Anterior cingulate cortex (tissue), 58 donors: ENCODE measurements at places on chromosomes 12 and 14.

GRCh38 chr12:82886671-82887340 is 200.1 kb downstream of the TMTC2 start:
- DNase-seq, result no peak

GRCh38 chr12:27488479-27488878 is 35.5 kb upstream of the PPFIBP1 start:
- no peak for DNase-seq

GRCh38 chr14:105107351-105107750 is 42.1 kb upstream of the GPR132 start:
- DNase-seq, result no peak

DNA sequence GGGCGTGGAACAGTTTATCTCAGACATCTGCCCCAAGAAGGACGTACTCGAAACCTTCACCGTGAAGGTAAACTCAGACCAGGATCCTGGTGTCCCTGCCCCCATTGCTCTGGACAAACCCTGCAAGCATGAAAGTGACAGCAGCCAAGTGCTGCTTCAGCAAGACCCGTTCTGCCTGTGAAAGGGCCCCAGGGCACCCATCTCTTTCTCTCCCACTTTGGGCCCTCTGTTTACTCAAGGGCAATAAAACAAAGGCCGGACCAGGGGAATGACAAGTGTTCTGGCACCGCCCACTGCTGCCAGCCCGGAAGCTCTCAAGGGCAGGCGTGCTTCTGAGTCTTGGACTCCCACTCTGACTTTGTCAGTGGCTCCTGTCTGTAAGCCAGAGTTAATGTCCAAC is 35.3 kb downstream of the CD9 start:
- no peak for DNase-seq

DNA sequence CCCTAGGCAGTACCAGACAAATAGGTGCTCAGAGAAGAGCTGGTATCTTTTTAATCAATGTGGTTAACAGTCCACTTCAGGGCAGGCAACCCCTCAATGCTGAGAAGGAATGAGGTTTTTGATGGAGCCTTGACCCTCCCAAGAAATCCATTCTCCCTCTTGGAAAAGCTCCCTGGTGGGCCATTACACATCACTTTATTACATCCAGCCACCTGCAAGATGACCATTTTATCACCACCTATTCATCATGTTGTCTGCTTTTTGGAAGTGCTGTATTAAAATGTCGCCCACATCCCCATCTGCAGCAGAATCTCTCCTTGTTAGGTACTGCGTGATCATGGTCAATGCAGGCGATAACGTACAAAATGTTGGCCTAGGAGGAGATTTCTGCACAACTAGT is 614.7 kb upstream of the TMEM132C start:
- DNase-seq, result no peak

- DNase-seq, result no peak
Measured at GRCh38 chr14:74239848-74240793, 872 bp downstream of the VSX2 start.

DNA sequence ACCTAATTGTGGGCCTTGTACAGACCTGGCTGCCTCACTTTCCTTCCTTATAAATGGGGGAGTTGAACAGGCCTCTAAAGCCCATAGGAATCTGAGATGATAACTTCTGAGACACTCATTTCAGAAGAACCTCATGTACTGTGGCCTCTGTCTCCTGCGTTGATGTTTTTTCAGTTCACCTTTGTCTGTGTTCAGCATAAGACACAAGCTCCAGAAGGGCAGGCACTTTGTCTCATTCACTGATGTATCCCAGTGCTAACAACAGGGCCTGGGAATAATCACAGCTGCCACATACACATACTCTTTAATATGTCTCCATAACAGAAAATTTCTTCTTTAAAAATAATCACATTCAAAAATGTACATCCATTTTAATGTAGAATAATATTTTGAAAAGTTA is 3.3 kb downstream of the FGD6 start:
- no peak for DNase-seq

- no peak for DNase-seq
Measured at GRCh38 chr12:91877022-91877421, 268.6 kb downstream of the BTG1 start.

DNA sequence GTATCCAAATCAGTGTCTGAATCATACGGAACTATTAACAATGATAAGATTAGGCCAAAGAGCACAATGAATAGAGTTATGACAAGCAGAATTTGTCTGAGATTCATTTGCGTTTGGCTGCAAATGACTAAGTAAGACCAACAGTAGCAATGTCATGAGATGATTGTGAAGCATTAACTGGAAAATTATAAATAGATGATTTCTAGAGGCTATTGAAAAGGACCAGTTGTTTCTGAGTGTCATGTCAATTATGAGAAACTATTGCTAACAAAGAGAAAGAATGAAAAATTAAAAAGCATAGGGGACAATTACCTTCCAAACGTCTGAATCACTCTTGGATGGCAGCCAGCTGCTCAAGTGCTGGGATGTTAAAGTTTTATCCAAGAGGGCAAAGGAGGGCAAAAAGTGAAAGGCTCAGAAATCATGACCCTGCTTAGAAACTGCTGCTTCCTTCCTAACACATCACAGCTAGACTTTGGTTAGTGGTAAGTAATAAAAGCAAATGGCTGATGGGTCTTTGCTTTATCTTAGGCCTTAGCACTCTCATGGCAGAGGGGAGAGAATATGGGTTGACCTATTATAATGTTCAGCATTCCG is 89.0 kb downstream of the AKAP6 start:
- no peak for DNase-seq

- no peak for DNase-seq
Measured at GRCh38 chr12:123351349-123351748, 13.3 kb downstream of the SBNO1 start.

- DNase-seq, result no peak
Measured at GRCh38 chr12:47610686-47611252, 95.1 kb downstream of the RPAP3 start.

DNA sequence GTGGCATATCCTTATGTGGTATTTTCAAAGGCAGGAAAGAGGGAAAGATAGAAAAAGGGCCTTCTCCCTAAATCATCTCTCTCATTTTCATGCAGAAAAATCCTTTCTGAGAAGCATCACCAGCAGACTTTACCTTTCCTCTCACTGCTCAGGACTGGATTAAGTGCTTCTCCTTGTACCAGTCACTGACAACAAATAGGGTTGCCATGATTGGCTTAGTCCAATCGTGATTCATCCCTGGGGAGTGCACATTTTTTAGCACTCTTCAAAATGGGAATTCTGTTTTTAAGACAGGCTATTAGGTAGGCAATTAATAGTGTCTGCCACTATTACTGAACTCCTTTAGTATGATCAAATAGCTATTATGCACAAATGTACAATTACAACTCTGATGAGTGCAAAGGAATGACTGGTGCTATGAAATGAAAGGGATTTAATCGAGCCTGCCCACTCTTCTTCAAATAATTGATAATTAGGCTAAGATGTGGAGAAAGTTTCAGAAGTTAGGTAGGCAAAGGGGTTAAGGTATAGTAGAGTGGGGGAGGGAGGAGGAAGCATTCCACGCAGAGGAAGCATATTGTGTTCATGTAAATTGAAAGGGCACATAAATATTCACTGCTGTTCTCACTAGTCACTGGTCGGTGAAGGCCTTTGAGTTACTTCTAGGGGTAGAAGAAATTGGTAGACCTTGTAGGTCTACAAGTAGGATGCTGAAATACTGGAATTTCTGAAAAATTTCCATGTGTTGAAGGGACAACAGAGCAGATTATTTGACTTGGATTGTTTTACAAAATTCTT is 84.0 kb downstream of the MSRB3 start:
- no peak for DNase-seq

GRCh38 chr14:64387232-64387781 is 846 bp upstream of the MTHFD1 start:
- DNase-seq, result no peak
